A673 (cell line): ENCODE measurements at places on chromosomes 6 and 20. TPM values are rescaled to one million over a fixed set of nuclear protein-coding genes. Genes with fewer than 3 reads are reported as not detected.

DNA sequence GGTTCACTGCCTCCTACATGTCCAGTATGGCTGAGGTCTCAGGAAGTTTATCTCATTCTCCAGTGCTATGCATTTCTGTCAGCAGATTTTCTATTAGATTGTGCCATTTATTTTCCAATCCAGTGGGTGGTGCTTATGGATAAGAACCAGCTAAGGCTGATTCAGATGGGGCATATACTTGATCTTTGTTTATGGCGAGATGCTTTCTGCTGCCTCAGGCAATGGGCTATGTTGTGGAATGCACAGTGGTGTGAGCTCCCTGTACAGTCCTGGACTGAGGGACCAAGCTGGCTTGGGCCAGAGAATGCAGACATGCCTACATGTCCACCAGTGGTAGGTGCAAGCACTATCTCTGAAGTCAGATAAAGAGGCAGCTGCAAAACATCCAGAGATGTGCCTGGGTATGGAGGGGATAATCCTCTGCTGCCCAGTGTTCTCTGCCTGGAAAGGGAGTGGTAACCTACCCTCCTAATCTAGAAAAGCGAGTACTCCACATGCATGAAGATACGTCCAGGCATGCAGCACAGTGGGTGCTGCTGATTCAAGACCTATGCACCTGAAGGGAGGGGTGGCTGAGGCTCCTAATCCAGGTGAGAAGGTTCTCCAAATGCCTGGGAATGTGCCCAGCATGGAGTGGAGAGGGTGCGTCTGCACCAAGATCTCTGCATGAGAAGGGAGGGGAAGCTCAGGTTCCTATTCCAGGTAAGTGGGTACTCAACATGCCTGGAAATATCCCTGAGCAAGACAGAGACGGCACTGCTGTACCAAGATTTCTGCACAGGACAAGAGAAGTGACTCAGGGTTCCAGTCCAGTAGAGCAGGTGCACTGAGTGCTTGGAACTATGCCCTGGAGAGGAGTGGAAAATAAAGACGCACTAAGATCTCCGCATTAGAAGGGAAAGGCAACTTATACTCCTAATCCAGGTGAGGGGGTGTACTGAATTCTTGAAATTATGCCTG, 9.4 kb downstream of the CST4 start:
- H3K36me3 ChIP-seq, result no peaks in the 10 kb centered on the region
- H3K27ac ChIP-seq, result no peak overlapping the region
- H3K4me1 ChIP-seq, result no peaks in the 10 kb centered on the region
- no peak for DNase-seq
- peaks cover 15% of the 10 kb centered on the region for H3K27me3 ChIP-seq

Gene CD40
- total RNA-seq, result 16.3 and 18.7 TPM in 2 replicates

GRCh38 chr6:136791296-136792094, 782 bp downstream of the MAP3K5 start:
- H3K27me3 ChIP-seq, result no peaks in the 10 kb centered on the region
- H3K4me3 ChIP-seq, result peak overlapping the region; percentile 80
- no peak overlapping the region for H3K27ac ChIP-seq
- DNase-seq, result peak; percentile 70
- peaks cover 10% of the 10 kb centered on the region for H3K4me1 ChIP-seq

DNA sequence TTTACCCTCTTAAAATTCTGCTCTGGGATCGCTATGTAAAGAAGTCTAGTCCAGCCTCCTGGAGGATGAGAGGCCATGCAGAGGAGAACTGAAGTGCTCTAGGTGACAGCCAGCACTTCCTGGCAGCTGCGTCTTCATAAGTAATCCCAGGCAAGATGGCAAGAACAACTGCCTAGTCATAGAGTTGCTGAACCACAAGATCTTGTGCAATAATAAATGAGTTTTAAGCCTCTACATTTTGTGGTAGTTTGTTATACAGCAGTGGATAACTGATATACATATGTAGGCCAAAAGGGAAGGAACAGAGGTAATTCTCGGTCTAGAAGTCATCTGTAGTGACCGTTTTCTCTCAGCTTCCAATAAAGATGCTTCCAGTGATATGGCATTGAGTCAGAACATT, 103.8 kb upstream of the FLRT3 start:
- no peak overlapping the region for H3K4me3 ChIP-seq
- no peaks in the 10 kb centered on the region for H3K27me3 ChIP-seq
- H3K27ac ChIP-seq, result no peak overlapping the region
- no peaks in the 10 kb centered on the region for H3K36me3 ChIP-seq
- DNase-seq, result no peak

DNA sequence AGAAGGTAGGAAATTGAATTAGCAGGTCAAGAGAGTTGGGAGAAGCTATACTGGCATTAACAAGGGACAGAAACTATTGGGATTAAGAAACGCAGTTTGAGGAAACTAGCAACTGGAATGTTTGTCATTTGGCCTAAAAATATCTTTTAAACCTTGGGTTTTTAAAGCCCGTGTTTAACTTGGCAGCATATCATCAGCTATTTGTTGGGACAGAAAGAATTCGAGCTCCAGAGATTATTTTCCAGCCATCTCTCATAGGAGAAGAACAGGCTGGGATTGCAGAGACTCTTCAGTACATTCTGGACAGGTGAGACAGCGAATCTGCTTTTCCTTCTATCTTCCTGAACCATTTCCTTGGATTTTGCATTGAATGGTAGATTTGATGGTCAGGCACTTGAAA, 17.8 kb downstream of the ACTR5 start:
- H3K36me3 ChIP-seq, result peaks cover 6% of the 10 kb centered on the region
- H3K27me3 ChIP-seq, result no peaks in the 10 kb centered on the region
- no peak overlapping the region for H3K4me3 ChIP-seq
- H3K4me1 ChIP-seq, result no peaks in the 10 kb centered on the region

- H3K27me3 ChIP-seq, result no peaks in the 10 kb centered on the region
- H3K36me3 ChIP-seq, result peaks cover 16% of the 10 kb centered on the region
- peak; percentile 33 for DNase-seq
These were observed 137.6 kb upstream of the RIN2 start for GRCh38 chr20:19620446-19620845.

- H3K4me3 ChIP-seq, result no peak overlapping the region
- H3K27ac ChIP-seq, result no peak overlapping the region
- no peak for DNase-seq
- H3K27me3 ChIP-seq, result peaks cover 44% of the 10 kb centered on the region
- H3K36me3 ChIP-seq, result no peaks in the 10 kb centered on the region
These were observed 91.9 kb upstream of the EYA2 start for GRCh38 chr20:46802722-46803121.

DNA sequence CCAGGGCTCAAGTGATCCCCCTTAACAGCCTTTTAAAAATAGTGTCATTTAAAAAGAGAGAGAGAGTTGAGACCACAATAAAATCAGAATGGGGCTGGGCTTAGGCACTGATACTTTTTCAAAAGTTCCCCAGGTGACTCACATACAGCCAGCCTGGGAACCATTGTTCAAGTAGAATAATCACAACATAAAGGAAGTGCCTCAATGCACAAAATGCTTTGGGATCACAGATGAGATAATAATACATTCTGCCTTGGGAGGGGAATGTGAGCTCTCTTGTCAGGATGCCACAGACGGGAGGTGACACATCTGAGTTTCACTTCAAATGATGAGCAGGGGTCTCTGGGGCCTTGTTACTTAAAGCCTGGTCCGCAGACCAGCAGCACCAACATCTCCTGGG, 34.0 kb upstream of the GABRR1 start:
- no peak for DNase-seq
- H3K36me3 ChIP-seq, result no peaks in the 10 kb centered on the region
- no peak overlapping the region for H3K4me3 ChIP-seq
- no peaks in the 10 kb centered on the region for H3K27me3 ChIP-seq

Gene SIM1
- 0.17 and 0.22 TPM in 2 replicates for total RNA-seq
